Common myeloid progenitor, CD34-positive (primary cell): ENCODE measurements at places on chromosomes 13 and 19.

GRCh38 chr13:59829690-59830089 lies 334.0 kb downstream of the DIAPH3 start:
- no peak for DNase-seq

DNA sequence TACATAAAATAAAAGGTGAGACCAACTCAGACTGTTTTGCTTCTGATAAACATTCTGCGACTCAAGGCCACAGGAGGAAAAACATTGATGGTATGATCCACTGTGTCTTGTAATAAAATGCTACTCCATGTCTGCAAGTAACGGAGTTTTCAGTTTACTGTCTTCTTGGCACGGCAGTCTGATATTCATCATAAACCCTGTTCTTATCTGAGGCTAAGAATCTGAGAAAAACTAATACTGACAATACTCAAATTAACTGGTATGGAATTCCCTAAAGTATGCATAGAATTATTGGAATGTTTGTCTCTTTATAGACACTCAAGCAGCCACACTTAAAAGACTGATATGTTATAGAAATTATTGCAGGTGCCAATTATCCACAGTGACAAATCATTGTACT lies 125.5 kb downstream of the TBC1D4 start:
- no peak for DNase-seq

GRCh38 chr13:104597546-104598180 lies 1531.4 kb upstream of the SLC10A2 start:
- no peak for DNase-seq

GRCh38 chr13:45728759-45729158 lies 26.6 kb downstream of the CBY2 start:
- DNase-seq = peak; percentile 14

- no peak for DNase-seq
Observed at GRCh38 chr19:47776568-47776967, 1.9 kb upstream of the SELENOW start.

- DNase-seq = peak; percentile 89
Observed at GRCh38 chr19:4633140-4633967, 6.0 kb upstream of the TNFAIP8L1 start.

- no peak for DNase-seq
Observed at GRCh38 chr13:37652596-37652995, 54.0 kb upstream of the POSTN start.

GRCh38 chr19:56174550-56174949 lies 1.3 kb upstream of the GALP start:
- DNase-seq = no peak

DNA sequence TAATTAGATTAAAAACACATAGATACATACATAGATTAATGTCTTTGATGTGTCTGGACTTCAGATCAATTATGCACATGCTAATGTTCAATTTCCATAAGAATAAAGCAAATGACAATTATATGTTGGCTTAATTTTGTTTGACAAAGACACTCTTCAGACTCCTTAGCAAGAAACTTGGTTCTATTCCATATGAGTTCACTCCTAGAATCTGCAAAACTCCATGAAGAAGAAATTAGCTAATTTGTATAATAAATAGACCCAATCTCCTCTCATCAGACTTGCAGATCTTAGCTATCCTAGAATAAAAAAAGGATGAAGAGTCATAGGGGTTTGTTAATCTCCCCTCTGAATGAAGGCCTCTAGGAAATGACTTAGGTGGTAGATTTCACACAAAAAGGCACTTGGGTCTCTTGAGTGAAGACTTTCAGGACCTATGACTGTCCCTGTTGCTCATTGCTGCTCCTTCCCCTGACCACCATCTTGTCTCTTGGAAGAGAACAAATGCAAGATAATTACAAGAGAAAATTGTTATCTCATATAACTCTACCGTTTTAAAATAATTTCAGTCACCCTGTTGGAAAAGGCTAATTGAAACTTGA lies 302.2 kb downstream of the EFNB2 start:
- no peak for DNase-seq

- DNase-seq = no peak
Observed at GRCh38 chr13:32229443-32229842, 85.7 kb downstream of the ZAR1L start.

DNA sequence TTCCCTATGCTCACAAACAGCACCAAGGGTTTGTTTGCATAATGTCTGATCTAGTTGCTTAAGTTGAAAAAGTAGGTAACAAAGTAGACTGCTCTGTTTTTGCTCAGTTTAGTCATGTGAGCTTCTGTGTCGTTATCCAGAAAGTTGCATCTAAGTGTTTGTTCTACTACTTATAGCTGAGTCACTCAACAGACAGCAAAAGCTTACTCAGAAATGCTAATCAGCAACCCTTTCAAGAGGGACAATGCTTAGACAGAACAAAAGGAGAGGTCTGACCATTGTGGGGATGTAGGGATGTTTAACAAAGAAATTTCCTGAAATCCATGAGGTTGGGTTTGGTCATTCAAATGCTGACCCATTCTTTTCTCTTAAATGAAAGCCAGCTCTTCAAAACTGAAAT lies 106.4 kb downstream of the ATP8A2 start:
- no peak for DNase-seq

DNA sequence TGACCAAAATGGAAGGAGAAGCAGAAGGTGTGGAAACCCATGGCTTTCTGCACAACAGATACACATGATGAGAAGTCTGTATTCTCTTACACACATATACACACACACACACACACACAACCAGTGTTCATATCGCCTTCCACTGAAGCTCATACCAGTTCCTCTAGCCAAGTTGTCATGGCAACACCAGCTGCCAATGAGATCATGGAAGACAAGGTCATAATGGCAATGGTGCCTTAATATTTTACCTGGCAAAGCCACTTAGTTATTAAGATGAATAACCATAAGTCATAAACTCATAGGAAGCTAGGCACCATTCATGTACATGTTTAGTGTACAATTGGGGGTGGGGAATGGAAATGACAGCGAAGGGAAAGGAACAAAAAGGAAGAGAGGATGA lies 2.6 kb upstream of the DHRS12 start:
- no peak for DNase-seq

GRCh38 chr19:40600570-40601133 lies 517 bp upstream of the LTBP4 start:
- peak; percentile 22 for DNase-seq
